ENCODE measurements at places on chromosomes 2 and 18.

GRCh38 chr2:207725873-207726578, 14.6 kb downstream of the CCNYL1 start:
- DNase-seq, result peak; percentile 76

DNA sequence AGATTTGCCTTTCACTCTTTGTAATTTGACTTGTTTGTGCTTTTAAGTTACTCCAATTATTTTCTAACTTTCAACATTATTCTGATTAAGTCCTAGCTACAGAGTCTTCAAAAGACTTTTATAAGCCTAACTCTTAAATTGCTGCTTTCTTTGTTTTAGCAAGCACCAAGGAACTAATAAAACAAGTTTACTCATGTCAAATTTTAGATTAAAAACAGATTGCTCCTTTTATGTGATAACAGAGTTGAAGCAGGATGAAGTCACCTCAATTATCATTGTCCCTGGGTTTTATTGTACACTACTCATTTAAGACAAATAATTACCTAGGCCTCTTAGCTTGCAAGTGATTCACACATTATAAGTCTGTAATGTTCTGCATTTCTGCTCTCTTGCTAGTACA, 678.4 kb downstream of the ERBB4 start:
- DNase-seq, result peak; percentile 31

- peak; percentile 80 for DNase-seq
These were observed 70.8 kb downstream of the RAPGEF4 start for GRCh38 chr2:172806493-172806892.

DNA sequence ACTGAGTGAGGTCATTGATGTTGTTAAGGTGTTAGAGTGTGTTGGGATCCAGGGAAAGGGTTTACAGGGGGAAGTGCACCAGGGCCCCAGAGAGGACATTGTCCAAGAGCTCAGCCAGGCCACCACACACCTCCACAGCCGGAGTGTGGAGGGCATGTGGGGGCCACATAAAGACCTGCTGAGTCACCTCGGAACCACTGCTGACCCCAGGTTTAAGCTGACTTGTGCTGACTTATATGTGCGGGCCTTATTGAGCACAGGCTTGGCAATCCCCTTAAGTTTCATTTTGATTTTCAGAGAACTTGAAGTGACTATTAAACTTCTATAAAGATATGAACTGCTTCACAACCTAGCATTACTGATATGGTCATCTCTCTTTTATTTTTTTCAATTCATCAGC, 166.2 kb upstream of the MAP3K20 start:
- DNase-seq, result no peak

- DNase-seq, result no peak
These were observed 176.3 kb downstream of the ALPK2 start for GRCh38 chr18:58452454-58453166.

DNA sequence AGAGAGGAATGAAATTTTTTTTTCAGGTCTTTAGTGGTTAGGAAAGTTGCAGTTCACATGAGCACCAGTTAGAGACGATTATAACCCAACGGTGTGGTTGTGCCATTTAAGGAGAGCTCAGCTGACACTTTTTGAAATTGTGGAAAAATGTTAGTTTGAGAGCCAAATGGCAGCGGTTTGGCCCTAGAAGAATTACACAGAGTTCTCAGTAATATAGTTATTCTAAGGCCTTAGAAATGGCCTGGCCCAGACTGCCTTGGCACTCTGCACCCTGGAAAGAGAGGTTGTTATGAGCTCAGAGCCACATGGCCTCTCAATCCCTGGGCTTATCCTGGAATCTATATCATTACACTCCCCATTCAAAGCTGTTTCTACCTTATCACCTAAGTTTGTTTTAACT, 117.4 kb downstream of the RHBDD1 start:
- no peak for DNase-seq

- DNase-seq, result no peak
These were observed 523.8 kb upstream of the SPHKAP start for GRCh38 chr2:228705318-228705717.

GRCh38 chr2:46320141-46320567, 22.9 kb downstream of the EPAS1 start:
- no peak for DNase-seq

GRCh38 chr2:119224391-119225104, 914 bp downstream of the STEAP3 start:
- no peak for DNase-seq

GRCh38 chr2:27021253-27022049, 11.3 kb upstream of the TMEM214 start:
- DNase-seq, result no peak

DNA sequence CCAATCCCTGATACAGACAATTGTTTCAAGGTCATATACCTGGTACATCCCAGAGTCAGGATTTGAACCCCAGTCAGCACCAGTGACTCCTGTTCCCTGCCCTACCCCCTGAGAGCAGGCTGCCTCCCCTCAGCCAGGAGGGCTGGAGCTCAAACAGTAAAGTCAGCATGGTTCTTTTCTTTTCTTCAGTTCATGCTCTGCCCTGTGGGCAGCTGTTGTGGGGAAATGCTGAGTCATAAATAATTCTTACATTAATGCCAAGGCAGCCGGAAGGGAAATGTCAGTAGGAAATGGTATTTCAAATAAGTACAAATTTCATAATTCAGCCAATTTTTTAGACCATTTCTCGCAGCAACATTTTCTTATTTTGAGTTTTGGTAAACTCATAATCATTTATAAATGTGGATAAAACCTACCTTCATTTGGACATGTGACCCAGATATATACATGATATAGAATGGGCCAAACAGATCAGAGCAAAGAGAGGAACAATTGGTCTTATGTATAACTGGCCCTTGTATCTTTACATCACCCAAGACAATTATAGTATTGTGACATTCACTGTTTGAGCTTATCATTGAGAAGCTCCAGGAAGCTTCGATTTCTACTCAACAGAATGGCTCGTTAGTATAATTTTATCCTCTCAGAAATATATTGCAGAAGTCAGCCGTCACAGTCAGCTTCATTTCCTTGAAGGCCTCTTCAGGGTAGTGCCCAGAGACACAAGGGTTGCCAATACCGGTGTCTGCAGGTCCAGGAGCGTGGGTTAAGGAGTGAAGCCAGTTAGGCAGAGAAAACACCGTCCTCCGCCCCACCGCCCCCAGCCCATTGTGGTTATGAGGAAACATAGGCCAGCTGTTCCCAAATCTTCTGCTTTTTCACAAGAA, 28.0 kb upstream of the SCYGR1 start:
- DNase-seq, result peak; percentile 56

DNA sequence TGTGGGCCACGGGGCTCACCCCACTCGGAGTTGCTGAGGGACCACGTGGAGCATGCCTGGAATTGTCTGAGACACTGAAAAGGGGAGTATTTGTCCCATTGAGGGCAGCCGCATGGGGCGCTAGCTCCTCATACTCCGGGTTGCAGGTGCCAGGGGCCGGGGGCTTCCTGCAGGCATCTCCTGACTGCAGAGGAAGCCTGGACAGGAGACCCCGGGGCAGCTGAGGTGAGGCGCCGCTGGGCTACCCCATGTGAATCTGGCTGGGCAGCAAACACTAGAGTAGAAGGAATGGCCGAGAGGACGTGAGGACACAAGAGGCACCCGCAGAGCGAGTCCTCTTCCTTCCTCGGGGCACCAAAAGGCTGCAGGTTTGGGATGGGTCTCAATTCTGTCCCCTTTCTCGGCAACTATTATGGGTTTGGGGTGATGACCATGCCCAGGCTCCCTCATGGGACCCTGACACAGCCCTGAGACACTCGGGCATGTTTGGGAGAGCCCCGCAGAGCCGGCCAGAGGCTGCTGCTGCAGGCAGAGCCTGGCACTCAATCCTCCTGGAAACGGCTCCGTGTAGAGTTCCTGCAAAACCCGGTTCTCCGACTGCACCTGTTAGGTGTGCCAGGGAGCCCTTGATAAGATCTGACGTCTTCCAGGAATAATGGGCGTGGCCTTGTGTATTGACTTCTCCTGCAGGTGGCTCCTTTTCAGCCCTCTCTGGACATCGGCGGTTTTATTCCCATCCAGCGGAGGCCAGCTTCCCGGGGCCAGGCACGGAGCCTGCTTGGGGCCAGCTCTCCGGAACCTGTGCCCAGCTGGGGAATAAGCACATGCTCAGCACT, 77.0 kb downstream of the CTIF start:
- DNase-seq, result peak; percentile 48

GRCh38 chr2:11286323-11286722, 58.1 kb downstream of the ROCK2 start:
- DNase-seq, result no peak

DNA sequence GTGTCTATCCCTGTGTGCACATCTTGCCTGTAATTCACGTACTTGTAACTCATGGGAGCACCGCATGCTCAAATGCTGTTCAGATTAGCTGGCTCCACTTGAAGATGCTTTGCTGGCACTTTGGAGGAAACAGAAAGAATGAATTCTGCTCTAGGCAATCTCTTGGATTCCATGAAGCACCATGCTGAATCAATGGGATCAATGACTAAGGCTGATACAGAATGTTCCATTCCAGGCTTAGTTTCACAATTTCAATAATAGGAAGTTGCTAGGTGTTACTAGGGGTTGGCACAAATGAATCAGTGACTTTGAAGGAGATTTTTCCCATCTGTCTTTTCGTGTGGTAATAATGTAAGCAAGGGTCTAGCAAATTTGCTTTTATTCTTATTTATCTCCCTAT, 328.8 kb downstream of the OSR1 start:
- no peak for DNase-seq

DNA sequence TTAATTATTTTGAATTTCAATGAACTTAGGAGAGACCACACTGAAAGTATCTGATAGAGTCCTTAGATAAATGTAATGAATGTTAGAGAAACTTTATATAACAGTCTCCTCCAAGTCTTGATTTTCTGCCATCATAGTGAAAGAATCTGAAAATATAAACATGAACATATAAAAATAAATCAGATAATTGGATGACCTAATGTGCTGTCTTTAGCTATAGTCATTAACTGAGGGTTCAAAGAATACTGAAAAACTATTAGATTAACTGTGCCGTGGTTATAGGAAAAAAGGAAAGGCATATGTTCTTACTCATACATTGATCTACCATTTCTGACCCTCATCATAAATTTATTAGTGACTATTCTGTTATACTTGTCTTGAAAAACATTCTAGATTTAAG, 47.0 kb upstream of the SPAG16 start:
- DNase-seq, result no peak

GRCh38 chr2:42331569-42332284, 29.3 kb downstream of the COX7A2L start:
- DNase-seq, result no peak

DNA sequence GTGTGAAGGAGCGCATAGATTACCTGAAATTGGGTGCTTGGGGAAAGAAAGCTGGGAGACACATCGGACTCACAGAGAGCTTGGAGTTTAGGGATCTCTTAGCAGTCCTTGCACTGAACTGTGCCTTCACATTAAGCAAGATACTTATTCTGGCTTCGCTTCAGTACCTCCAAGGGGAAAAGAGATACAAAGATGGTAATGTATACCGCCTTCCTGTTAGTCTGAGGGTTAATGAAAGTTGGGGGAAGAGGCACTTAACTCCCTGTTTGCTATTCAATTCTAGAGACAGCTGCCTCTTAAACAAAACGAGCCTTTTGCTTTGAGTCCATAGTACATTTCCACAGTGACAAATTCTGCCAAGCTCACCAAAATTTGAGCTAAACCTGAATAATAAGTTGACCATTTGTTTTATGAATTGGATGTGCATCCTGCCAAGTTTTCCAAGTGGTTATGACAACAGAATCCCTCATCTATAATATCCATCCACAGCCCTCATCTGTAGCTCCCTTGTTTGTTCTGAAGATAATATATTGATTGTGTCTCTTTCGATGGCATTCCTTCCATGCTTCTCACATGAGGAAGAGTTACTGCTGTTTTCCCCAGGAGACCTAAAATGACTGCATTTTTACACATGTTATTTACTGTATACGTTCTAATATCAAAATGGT, 287.1 kb upstream of the ATP5MC3 start:
- DNase-seq, result peak; percentile 43

Measured in DMS53 (cell line).